Stimulated activated CD4-positive, alpha-beta T cell treated with anti-CD3 and anti-CD28 coated beads, Interleukin-12 subunit alpha, Interleukin-12 subunit beta, amount 100 ng/mL, for 48 hours (primary cell): ENCODE measurements at places on chromosomes 12 and 14.

GRCh38 chr14:42428996-42429395 lies 822.3 kb downstream of the LRFN5 start:
- DNase-seq = no peak

- no peak for DNase-seq
These were observed 928.7 kb downstream of the LRFN5 start for GRCh38 chr14:42535397-42535796.

GRCh38 chr12:96210376-96211055 lies 16.3 kb downstream of the ELK3 start:
- peak; percentile 31 for DNase-seq

GRCh38 chr14:54567639-54568561 lies 972 bp downstream of the SAMD4A start:
- DNase-seq = no peak

DNA sequence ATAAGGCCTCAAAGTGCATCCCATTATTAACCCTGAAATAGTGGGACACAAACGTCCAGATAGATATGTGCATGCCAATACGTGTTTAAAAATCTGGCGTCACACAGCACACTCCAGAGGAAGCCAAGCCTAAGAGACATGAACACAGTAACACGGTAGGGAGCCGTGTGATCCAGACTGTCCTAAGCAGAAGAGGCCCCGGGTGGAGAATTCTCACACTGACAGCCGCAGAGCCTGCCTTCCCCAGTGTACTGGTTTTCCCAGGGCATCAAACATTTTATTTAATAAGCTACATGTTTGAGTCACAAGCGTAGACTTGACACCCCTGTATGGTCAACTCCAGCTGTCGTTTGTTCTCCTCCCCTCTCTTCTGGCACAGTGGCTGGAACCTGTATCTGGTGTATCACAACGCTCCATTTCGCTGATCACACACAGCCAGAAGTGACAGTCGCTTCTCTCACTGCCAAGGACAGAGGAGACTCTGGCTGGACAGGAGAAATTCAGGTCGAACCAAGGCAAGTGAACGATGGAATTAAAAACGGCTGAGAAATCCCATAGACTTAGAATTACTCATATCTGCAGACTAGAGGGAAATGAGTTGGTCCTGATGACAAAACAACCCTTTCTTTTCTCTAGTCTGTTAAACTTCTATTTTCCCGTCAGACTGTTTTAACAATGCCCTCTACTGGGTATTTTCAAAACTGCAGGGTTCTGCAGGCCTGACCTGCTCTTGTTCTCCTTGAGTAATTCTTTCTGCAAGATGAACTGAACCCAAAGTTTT lies 359.9 kb downstream of the RGS6 start:
- no peak for DNase-seq
